Fibroblast of skin of abdomen (primary cell): ENCODE measurements at places on chromosomes 3 and 15.

DNA sequence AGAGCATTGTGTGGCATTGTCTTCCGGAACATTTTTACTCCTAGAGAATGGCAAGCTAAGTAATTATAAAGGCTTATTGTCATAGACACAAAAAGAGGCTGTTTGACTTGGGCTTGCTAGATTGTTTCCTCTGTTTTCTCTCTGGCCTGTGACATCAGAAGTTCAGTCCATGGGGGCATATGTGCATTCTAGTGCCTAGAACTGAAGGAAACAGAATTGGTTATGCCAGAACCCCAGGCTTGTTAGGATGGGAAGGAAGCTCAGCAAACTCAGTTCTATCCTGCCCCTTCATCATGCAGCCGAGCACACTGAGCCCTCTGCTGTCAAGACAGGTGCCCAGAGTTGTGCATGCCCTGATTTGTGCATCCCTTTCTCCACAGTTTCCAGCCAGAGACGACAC is 131.3 kb downstream of the PDE8A start:
- no peak for DNase-seq

- DNase-seq, result no peak
These were observed 49.2 kb upstream of the LRRFIP2 start for GRCh38 chr3:37223576-37223975.

DNA sequence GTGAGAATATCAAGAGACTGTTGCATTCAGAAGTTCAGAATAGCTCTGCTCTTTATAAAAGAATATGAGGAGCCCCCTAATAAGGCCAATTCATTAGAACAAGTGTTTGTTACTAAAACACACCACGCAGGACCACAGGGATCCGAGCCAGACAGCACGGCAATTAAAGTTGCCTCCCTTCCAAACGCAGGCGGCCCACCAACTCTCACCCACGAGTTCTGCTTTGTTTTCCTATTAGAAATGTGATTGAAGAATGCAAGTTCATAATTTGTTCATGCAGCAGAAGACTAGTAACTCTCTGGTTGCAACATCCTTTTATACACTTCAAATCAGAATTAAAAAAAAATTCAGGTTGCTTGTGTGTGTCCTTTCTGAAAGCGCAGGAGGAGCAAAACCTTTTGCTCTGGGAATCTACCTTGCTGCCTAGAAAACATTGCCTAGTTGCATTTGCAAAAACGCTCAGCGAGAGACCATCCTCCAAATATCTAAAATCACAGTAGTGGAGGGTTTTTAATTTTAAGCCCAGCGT is 1044.1 kb upstream of the NR2F2 start:
- DNase-seq, result no peak

- peak; percentile 28 for DNase-seq
These were observed 51.9 kb upstream of the CDIN1 start for GRCh38 chr15:36527235-36528162.

GRCh38 chr3:52153389-52154096 is 680 bp downstream of the POC1A start:
- DNase-seq, result no peak

GRCh38 chr3:185225523-185225922 is 28.3 kb downstream of the EHHADH start:
- DNase-seq, result peak; percentile 76

DNA sequence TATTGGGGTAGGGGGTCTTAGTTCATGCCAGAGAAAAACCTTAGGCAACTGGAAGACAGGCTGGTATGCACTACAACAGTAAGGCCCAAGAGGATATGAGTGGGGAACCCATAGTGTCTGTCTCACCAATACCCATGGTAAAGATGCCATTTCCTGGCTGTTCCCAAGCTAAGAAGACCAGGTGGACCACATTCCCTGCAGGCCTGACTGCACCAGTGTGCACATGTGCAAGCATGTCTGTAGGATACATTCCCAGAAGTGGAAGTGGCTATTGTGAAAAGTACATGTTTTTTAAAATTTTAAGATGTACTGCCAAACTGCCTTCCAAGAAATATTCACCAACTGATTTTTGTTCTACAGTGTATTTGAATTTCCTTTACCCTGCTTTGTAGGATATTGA is 207.3 kb upstream of the CTNNB1 start:
- no peak for DNase-seq

- DNase-seq, result no peak
These were observed 202.5 kb upstream of the TLE3 start for GRCh38 chr15:70299931-70300869.

- no peak for DNase-seq
These were observed 7.0 kb downstream of the CEP152 start for GRCh38 chr15:48803877-48804276.

- no peak for DNase-seq
These were observed 103.7 kb downstream of the RPLP1 start for GRCh38 chr15:69556344-69556743.

DNA sequence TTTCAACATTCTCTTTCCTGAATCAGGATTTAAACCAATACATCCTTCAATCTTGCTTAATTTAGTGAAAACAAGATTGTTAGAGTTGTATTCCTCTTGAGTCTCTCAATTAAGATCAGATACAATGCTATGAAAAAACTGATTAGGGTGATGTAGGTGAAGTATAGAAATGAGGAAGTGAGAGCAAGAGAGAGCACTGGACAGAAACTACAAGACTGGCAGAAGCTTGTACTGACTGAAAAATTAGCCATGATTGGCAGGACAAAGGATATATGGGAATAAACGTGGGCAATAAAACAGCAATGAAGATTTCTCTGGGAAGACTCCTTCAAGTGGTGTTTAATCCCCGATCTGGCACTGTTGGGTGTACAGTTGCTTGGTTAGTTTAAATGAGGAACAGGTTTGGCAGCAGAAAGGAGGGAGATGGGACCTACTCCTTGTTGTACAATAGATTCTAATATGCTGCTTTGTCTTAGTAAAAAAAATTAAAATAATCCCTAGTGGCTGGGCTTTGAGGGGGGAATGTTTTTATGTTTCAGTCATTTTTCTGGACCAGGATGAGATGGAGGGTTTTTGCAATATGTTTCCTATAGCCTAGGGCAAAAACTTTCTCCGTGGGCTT is 252.7 kb downstream of the SLC9A9 start:
- no peak for DNase-seq

GRCh38 chr3:150264561-150265279 is 143.4 kb upstream of the TSC22D2 start:
- peak; percentile 49 for DNase-seq

- DNase-seq, result peak; percentile 47
These were observed 62.2 kb upstream of the CTSH start for GRCh38 chr15:79007066-79007465.

DNA sequence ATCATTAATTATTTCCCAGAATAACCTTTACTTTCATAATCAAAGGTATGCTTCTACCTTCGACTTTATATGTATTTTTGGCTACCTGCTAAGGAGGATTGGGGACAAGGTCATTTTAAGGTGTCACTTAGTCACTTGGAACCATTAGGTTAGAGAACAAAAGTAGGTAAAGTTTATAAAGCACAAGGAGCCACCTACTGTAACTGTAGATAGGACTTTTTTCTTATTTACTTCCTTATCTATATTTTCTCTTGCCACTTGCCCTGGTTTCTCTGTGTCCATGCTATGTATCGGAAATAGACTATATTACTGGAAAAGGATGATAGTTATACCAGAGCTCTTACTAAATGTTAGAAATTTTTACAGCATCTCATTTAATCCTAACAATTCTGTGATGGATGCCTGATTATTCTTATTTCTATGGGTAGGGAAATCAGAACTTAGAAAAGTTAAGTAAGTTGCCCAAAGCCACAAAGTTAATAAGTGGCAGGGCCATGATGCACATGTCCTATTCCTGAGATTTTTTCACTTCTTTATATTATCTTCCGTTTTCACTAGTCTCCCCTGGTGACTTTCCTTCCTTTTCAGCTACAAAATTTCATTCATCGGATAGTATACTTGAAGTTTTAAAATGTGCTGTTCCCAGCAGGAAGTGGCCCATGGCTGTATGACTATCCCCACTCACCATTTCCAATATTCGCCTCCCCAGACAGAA is 132.5 kb downstream of the CMSS1 start:
- DNase-seq, result no peak

- DNase-seq, result peak; percentile 49
These were observed 13.5 kb downstream of the CDCP1 start for GRCh38 chr3:45132568-45133211.

DNA sequence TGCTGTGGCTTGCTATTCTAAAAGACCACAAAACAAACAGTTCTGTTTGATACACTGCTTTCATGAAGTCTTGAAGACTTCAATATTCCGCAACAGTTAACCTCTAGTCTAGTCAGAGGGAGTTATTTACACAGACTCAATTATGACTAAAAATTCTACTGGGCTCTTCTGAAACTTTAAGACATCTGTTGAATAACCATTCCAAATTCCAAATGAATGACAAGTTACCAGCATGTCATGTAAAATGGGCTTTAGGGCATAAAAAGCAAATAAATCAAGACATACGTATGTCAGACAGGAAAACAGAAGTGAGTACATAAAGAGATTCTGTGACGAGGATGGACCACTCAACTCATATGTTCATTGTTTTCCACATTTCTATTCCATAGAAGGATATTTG is 93.9 kb downstream of the PLOD2 start:
- peak; percentile 89 for DNase-seq

- no peak for DNase-seq
These were observed 59.5 kb downstream of the MLH1 start for GRCh38 chr3:37052860-37053259.

DNA sequence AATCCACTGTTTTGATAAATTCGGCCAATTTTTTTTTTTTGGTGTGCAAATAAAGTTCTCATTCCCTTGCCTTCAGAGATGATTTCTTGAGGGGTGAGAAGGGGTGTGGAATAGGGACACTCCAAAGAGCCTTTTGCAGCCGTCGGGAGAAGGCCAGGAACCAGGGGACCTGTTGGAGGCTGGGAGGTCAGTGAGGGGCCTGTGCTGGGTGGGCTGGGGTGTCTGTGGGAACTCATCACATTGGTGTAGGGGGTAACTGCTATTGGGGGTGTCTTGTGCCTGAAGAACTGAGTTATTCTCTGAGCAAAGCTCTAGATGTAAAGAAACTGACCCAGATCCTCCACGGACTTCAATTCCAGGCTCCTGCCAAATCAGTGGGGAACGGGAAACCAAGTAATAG is 13.5 kb upstream of the SKIC8 start:
- DNase-seq, result no peak

DNA sequence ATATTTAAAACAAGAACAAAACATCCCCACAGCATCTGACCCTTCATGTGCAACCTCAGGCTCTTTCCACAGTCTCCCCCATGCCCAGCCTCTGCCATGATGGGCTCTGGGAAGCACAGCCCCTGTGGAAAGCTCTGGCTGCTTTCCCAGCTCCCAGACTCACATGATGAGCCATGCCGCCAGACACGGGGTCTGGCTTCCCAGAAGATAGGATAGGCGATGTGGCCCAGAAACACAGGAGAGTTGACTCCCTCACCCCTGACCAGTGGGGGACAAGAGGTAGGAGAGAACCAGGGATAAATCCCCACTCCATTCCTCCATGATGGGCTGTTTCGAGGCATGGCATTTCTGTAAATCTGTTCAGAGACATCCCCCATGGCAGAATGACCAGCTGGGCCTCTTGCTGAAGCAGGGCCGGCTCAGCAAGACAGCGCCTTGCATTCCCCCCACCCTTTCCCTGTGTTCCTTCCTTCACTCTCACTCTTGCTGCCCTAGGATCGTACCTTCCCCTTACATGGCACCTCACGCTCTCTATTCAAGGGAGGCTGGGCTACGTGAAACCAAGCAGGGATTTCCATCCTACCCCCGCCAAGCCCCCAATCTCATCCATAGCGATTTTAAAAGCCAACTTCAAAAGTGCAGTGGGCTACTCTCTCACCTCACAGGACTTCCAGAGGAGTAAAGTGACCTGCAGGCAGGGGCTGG is 192.4 kb downstream of the ABHD5 start:
- DNase-seq, result no peak

GRCh38 chr15:40769274-40770146 is at the start of gene C15orf62:
TSS of gene C15orf62 (plus strand) at chr15:40769980. CDS start at chr15:40770496, 516 bp downstream.
- no peak for DNase-seq

GRCh38 chr3:52836986-52837385 is 2.2 kb upstream of the MUSTN1 start:
- DNase-seq, result no peak

- DNase-seq, result no peak
These were observed 138.4 kb downstream of the PLCL2 start for GRCh38 chr3:17023006-17023664.

- DNase-seq, result no peak
These were observed 89.2 kb downstream of the TMEM108 start for GRCh38 chr3:133127381-133127780.

DNA sequence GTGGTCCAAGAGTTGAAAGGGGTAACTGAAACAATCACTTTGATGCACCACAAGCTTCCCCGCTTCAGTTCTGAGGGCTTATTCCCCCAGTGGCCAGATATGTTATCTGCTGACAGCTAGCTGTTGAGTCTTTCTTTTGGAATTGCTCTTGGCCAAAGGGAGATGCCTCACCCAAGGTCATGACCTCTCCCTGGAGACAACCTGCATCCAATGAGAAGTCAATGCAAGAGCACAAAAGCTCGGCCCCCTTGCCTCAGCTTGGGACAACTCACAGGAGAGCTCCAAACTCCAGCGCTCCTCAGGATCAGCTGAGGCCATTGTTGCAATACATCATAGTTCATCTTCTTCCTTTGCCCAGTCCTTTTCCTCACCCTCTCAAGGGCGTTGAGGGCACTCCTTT is 31.0 kb upstream of the THBS1 start:
- no peak for DNase-seq

- DNase-seq, result no peak
These were observed 2.2 kb downstream of the FOXB1 start for GRCh38 chr15:60006203-60006862.
